ENCODE measurements at places on chromosomes 4 and X. TPM values are rescaled to one million over a fixed set of nuclear protein-coding genes. Genes with fewer than 3 reads are reported as not detected.
A peak's percentile ranks its signal among the peaks of the same experiment; 100 is the strongest.

DNA sequence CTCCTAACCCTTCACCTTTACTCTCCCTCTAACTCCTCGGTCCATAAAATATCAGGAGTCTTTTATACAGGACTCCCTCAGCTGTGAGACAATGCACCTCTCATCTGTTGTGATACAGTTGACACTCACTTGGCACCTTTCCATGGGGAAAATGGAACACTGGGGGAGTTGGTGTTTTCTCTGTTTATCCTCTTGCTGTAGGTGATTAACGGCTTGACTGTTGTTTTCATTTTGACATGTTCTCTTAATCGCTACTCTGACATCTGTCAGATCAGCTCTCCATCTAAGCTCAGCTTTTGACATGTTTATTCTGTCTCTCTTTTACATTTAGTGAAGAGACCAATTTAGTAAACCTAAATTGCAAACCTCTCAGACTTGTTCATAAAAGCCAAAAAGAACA, 604.8 kb downstream of the TRAM1L1 start:
- no peaks in the 10 kb centered on the region for H3K4me1 ChIP-seq
- H3K36me3 ChIP-seq, result no peaks in the 10 kb centered on the region
- DNase-seq, result no peak
- no peak overlapping the region for H3K27ac ChIP-seq

Gene PACRGL
- total RNA-seq, result 13.7 TPM

- H3K36me3 ChIP-seq, result no peaks in the 10 kb centered on the region
- H3K27me3 ChIP-seq, result no peaks in the 10 kb centered on the region
- no peak for DNase-seq
- no peak overlapping the region for H3K4me3 ChIP-seq
- no peaks in the 10 kb centered on the region for H3K4me1 ChIP-seq
Measured at GRCh38 chrX:17495052-17495451, 120.1 kb downstream of the NHS start.

DNA sequence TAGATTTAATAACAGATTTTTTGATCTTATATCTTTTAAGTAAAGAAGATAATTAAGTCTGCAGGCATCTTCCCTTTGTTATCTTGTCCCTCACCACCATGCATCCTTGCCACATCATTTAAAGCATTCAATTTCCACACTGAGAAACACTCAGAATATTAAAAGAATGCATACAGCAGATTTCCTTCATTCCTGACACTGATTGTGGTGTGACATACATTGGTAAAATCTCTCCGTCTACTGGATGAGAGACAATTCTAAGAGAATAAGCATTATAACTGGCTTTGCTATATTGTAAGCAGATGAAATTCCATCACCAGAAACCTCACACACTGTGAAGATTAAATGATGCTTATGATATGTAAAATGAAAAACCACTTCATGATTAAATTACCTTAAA, 97.4 kb upstream of the TRPC5OS start:
- no peaks in the 10 kb centered on the region for H3K36me3 ChIP-seq
- DNase-seq, result no peak
- no peak overlapping the region for H3K4me3 ChIP-seq
- no peaks in the 10 kb centered on the region for H3K27me3 ChIP-seq
- H3K4me1 ChIP-seq, result no peaks in the 10 kb centered on the region

Gene PTTG2
- total RNA-seq, result not detected

DNA sequence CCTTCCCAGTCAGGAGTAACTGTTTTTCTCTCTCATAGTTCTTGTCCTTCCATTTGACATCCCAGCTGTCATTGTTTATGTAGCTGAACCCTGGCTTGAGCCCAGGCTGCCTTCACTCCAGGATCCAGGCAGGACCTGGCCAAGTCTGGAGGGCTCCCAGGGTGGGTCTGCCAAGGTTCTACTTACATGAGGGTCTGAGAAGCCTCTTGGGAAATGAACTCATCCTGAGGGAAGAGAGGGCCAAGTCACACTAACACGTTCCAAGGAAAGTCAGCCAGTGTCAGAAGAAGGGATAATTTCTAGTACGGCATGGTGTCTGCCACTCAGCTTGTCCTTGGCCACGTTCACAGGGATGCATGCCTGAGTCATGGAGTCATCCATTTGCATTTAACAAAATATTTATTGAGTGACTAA, 54.8 kb upstream of the SRD5A3 start:
- H3K4me1 ChIP-seq, result no peaks in the 10 kb centered on the region
- no peaks in the 10 kb centered on the region for H3K27me3 ChIP-seq
- no peak overlapping the region for H3K27ac ChIP-seq
- no peak overlapping the region for H3K4me3 ChIP-seq
- no peaks in the 10 kb centered on the region for H3K36me3 ChIP-seq

Gene GRK4
- 8.2 TPM for total RNA-seq

- H3K27ac ChIP-seq, result no peak overlapping the region
- no peaks in the 10 kb centered on the region for H3K27me3 ChIP-seq
- H3K4me1 ChIP-seq, result no peaks in the 10 kb centered on the region
- H3K4me3 ChIP-seq, result no peak overlapping the region
- no peak for DNase-seq
- no peaks in the 10 kb centered on the region for H3K36me3 ChIP-seq
Measured at GRCh38 chrX:100207331-100208024, 202.6 kb downstream of the PCDH19 start.

Gene FNIP2
- total RNA-seq, result 42.4 TPM

- no peaks in the 10 kb centered on the region for H3K4me1 ChIP-seq
- no peak overlapping the region for H3K4me3 ChIP-seq
- H3K27me3 ChIP-seq, result no peaks in the 10 kb centered on the region
- DNase-seq, result no peak
- no peaks in the 10 kb centered on the region for H3K36me3 ChIP-seq
- peak overlapping the region; percentile 58 for H3K27ac ChIP-seq
Measured at GRCh38 chr4:147078362-147078761, 132.7 kb upstream of the TTC29 start.

- H3K4me3 ChIP-seq, result no peak overlapping the region
- no peak overlapping the region for H3K27ac ChIP-seq
- H3K4me1 ChIP-seq, result no peaks in the 10 kb centered on the region
- H3K36me3 ChIP-seq, result no peaks in the 10 kb centered on the region
- H3K27me3 ChIP-seq, result no peaks in the 10 kb centered on the region
Measured at GRCh38 chr4:24054910-24055309, 165.1 kb upstream of the PPARGC1A start.

DNA sequence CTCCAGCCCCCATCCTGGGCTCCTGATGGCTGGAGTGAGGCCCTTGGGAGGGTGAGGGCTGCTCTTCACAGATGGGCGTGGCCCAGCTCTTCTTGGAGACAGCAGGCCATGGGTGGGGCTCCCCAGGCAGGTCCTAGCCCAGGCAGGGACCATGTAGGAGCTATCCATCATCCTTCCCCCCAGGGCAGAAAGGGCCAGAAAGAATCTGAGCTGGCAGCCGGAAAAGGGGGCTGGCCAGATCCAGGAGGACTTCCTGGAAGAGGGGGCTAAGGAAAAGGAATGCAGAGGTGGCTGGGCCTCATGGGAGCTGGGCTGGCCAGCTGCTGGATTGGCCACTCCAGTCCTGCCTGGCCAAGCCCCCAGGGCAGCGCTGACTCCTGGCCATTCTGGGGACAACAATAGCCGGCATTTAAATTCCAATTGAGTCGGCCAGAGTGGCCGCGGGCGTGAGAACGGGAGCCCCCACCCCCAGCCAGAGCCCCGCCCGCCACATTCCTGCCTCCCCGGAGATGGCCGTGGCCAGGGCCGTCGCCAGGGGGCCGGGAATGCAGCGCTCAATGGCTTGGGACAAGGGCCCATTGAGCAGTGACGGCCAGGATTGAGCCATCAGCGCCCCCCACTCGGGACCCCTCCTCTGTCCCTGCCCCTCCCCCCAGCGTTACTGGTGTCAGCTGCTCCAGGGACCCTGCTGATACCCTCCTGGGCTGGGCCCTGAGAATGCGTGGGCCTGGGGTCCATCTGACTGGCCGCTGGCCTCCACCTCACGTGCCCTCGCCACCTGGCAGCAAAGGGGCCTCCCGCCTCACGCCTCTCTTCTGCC, 15.1 kb upstream of the FGFR3 start:
- H3K4me1 ChIP-seq, result peaks cover 7% of the 10 kb centered on the region
- H3K27me3 ChIP-seq, result no peaks in the 10 kb centered on the region

Gene UCP1
- not detected for total RNA-seq

All from right atrium auricular region (tissue), 2 donors.